Glutamatergic neuron (in vitro differentiated cells): ENCODE measurements at places on chromosomes 12 and 14.
A peak's percentile ranks its signal among the peaks of the same experiment; 100 is the strongest.

GRCh38 chr12:95418142-95418541, 55.8 kb upstream of the METAP2 start:
- no peak for DNase-seq

- no peak for DNase-seq
These were observed 21.5 kb downstream of the DYRK2 start for GRCh38 chr12:67669934-67670631.

- DNase-seq, result no peak
These were observed 1.9 kb downstream of the PRKD1 start for GRCh38 chr14:29925736-29926135.

GRCh38 chr14:93375673-93376156, 28.7 kb downstream of the COX8C start:
- DNase-seq, result no peak

- DNase-seq, result no peak
These were observed 61.6 kb downstream of the RAD51B start for GRCh38 chr14:67881225-67881624.

DNA sequence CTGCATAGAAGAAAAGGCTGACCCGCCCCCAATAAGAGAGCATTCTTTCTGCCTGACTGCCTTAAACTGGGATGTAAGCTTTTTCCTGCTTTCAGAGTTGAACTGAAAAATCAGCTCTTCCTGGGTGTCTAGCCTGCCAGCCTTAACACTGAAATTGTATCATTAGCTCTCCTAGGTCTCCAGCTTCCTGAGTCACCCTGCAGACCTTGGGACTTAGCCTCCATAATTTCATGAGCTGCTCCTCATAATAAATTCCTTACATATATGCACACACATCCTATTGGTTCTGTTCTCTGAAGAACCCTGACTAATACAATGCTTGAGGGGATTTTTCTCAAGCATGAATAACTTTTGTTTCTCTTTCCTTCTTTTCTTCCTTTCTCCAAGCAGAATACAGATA, 76.4 kb upstream of the FAR2 start:
- no peak for DNase-seq

DNA sequence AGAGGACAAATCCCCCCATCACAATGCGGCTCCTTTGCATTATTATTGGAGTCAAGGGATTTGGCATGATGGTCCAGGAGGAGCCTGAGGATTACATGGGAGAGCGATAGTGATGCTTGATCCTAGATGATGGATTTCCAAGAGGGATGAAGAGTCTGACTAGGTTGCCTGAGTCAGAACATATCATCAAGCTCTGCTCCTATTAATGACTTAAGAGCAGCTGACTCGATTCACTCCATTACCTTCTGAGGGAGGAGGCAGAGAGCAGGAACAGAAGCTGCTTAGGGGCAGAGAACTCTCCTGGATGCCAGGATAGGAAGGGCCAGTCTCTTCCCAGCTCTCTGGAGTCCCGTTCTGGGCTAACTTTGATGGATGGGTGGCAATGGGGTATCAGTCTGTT, 54.0 kb upstream of the CISTR start:
- no peak for DNase-seq

DNA sequence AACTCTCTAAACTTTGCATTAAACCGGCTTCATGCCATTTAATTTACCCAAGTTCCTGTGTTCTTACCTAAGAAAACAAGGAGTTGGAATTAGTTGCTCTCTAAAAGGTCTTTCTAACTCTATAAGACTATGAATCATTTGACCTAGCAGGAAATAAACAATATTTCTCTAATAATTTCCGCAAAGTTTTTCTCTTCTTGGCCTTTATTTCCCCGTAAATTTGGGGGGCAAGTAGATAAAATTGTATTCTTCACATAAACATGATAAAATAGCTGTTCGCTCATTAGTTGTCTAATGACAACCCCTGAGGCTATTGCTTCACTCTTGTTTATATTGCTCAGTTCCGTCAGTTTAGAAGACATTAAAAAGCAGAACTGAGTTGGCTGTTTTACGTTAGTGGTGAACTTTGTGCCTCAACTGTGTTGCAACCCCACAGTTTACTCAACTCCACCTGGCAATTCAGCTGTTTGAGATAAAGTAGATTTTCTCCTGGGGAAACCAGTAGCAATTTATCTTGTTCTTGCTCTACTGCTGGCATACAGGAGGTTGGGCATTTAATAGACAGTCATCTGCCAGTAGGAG, 74.7 kb downstream of the BTG1 start:
- no peak for DNase-seq

- no peak for DNase-seq
These were observed 14.3 kb upstream of the OTUB2 start for GRCh38 chr14:94011795-94012194.

DNA sequence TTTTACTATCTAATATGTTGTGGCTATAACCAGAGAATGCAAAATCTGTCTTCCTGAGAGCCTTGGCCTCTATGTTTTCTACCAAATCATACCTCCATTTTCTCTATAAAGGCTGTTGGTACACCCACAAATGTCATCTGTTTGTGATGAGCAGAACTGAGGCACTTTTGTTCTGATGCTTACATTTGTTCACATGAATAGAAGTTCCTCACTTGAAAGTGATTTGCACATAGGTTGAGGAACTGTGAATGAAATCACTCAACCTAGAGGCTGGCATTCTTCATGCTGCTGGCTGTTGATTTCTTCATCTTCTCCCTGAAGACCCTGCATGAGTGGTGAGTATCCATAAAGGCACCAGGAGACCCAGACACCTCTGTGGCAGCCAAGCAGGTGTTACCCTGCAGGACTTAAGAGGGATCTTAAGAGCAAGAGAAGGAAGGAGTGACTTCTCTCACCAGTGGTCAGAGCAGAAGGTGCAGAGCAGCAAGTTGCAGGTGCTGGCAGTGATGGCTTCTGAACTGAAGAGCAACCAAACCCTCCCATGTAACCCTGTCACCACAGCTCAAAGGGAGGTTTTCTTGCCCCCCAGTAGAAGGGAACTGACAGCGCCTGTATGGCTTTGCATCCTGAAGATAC, 110.3 kb downstream of the HMGA2 start:
- no peak for DNase-seq

GRCh38 chr14:84456946-84457345, 1073.0 kb upstream of the FLRT2 start:
- no peak for DNase-seq

GRCh38 chr12:46468160-46468559, 95.6 kb upstream of the SLC38A2 start:
- DNase-seq, result no peak

- DNase-seq, result no peak
These were observed 1315.2 kb downstream of the LRFN5 start for GRCh38 chr14:42921901-42922300.

GRCh38 chr14:73591690-73592449, at the start of gene ACOT4:
Gene ACOT4 (plus strand): TSS chr14:73591873. CDS start chr14:73591960, 87 bp downstream.
- peak; percentile 38 for DNase-seq

DNA sequence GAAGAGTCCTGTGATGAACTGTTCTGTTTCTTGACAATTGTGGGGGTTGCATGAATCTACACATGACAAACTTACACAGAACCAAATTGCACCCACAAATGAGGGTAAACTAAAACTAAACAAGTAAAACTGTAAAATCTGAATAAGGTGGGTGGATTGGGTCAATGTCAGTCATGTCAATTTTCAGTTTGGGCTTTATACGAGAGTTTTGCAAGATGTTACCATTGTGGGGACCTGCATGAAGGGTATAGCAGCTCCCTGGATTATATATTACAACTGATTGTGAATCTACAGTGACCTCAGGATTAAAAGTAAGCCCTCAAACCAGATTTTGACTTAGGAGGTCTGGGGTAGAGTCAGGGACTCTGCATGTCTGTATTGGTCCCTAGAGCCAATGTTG, 101.5 kb upstream of the LHX5 start:
- DNase-seq, result no peak

- no peak for DNase-seq
These were observed 27.9 kb downstream of the SMUG1 start for GRCh38 chr12:54160769-54161480.

- no peak for DNase-seq
These were observed 107.4 kb downstream of the TSHR start for GRCh38 chr14:81062816-81063215.

DNA sequence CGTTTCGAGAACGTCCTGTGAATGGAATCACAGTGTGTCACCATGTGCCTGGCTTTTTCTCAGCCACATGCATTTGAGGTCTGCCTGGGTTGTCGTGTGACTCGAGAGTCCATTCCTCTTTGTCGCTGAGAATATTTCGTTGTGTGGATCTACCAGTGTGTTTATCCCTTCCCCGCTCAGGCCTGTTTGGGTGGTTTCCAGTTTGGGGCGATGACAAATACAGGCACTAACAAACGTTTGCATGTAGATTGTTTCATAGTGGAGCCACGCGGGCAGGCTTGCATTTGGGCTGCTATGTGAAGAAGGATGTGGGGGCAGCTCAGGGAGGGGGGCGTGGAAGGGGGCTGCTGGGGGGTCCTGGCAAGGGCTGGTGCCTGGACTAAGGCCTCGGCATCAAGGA, 14.1 kb downstream of the RIN3 start:
- no peak for DNase-seq

DNA sequence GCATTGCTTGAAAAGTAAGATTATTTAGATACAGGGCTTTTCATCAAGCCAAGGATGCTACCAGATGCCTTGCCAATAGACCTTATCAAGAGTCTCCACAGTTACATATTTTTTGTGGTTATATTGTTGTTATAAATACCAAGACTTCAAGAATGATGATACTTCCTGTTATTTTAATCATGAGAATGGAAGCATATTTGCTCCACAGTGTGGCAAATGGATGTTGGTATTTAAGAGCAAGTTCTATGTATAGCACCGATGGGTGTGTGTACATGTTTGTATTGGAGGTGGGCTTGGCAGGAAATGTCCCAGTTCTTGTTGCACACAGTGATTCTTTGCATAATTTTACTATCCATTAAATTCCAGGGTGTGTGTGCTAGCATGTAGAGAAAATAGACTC, 4.4 kb upstream of the NID2 start:
- DNase-seq, result no peak

GRCh38 chr14:105223770-105224544, 24.4 kb upstream of the BTBD6 start:
- DNase-seq, result no peak

DNA sequence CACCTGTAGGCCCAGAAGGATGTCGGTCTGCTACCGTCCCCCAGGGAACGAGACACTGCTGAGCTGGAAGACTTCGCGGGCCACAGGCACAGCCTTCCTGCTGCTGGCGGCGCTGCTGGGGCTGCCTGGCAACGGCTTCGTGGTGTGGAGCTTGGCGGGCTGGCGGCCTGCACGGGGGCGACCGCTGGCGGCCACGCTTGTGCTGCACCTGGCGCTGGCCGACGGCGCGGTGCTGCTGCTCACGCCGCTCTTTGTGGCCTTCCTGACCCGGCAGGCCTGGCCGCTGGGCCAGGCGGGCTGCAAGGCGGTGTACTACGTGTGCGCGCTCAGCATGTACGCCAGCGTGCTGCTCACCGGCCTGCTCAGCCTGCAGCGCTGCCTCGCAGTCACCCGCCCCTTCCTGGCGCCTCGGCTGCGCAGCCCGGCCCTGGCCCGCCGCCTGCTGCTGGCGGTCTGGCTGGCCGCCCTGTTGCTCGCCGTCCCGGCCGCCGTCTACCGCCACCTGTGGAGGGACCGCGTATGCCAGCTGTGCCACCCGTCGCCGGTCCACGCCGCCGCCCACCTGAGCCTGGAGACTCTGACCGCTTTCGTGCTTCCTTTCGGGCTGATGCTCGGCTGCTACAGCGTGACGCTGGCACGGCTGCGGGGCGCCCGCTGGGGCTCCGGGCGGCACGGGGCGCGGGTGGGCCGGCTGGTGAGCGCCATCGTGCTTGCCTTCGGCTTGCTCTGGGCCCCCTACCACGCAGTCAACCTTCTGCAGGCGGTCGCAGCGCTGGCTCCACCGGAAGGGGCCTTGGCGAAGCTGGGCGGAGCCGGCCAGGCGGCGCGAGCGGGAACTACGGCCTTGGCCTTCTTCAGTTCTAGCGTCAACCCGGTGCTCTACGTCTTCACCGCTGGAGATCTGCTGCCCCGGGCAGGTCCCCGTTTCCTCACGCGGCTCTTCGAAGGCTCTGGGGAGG, at the start of gene LTB4R:
Gene LTB4R (plus strand): TSS at position 857 of the 959 bp plus-strand sequence. CDS start 4,150 bp downstream, outside the sequence.
- DNase-seq, result peak; percentile 82

- DNase-seq, result no peak
These were observed 71.8 kb upstream of the BCAT1 start for GRCh38 chr12:25020621-25021243.

GRCh38 chr14:66652525-66653106, 144.7 kb downstream of the GPHN start:
- no peak for DNase-seq

DNA sequence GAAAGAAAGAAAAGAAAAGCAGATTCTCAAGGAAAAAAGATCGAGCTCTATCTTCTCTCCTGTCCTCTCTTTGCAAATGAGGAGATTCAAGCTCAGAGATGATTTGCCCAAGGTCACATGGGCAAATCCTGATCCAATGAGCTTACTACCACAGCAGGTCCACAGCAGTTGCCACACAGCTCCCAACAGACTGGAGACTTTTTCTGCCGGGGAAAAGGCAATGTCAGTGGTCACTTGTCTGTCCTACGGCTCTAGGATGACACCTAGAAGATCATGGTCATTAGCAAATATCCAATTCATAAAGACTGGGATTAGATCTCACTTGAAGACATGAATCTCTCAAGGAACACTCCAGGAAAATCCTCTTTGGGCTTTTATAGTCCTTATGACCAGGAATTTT, 58.8 kb downstream of the TTC7B start:
- DNase-seq, result no peak

GRCh38 chr14:51210594-51210993, 29.5 kb upstream of the TMX1 start:
- peak; percentile 50 for DNase-seq

DNA sequence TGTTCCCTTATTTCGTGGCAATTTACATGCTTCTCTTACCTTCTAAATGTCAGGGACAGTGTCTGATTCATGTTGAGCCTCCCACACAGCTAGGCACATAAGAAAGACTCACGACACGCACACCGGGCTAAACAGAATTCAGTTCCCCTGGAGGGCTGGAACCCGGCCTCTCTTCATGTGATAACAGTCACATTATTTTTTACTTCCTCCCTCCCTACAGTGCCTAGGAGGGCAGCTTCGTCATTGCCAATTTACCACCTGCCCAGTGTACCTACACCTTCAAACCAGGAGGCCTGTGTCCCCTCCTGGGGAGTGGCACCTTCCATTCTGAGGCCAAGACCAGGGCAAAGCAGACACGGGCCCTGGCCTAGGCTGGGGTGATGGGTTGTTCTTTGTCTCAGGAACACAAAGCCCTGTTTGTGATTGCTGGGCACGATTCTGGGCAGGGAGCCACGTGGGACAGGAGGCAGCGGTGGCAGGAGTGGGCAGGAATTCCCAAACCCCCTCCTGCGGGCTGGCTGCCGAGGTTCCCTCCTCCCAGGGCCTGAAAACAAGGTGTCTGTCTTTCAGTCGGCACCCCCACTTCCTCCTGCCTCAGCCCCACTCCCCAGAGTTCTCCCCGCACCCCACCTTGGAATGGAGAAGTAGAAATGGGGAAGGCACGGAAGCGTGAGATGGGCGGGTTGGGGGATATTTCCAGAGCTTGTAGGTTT, 6.8 kb upstream of the RASAL1 start:
- DNase-seq, result no peak

GRCh38 chr12:91663310-91663709, 480.7 kb upstream of the DCN start:
- DNase-seq, result no peak

GRCh38 chr12:68200854-68201253, 24.8 kb downstream of the IL26 start:
- no peak for DNase-seq
